ENCODE measurements at places on chromosomes 12 and 14. TPM values are rescaled to one million over a fixed set of nuclear protein-coding genes. Genes with fewer than 3 reads are reported as not detected.

GRCh38 chr12:129550353-129550752 lies 353.5 kb downstream of the TMEM132D start:
- no peak for DNase-seq

GRCh38 chr12:13039328-13039956 lies 4.7 kb upstream of the FAM234B start:
- no peak for DNase-seq

- no peak for DNase-seq
Measured at GRCh38 chr12:91852634-91853033, 293.0 kb downstream of the BTG1 start.

DNA sequence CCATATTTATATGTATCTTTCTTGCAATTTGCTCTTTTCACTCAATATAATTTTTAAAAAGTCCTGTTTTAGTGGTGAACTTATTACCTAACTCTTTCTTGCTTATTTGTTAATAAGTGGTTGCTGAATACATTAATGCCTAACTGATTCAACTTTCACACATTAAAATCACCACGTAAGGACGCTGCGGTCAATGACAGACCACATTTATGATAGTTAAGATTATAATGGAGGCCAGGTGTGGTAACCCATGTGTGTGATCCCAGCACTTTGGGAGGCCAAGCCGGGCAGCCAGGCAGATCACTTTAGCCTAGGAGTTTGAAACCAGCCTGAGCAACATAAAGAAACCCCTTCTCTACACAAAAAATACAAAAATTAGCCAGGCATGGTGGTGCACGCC lies 37.0 kb downstream of the WDR89 start:
- no peak for DNase-seq

DNA sequence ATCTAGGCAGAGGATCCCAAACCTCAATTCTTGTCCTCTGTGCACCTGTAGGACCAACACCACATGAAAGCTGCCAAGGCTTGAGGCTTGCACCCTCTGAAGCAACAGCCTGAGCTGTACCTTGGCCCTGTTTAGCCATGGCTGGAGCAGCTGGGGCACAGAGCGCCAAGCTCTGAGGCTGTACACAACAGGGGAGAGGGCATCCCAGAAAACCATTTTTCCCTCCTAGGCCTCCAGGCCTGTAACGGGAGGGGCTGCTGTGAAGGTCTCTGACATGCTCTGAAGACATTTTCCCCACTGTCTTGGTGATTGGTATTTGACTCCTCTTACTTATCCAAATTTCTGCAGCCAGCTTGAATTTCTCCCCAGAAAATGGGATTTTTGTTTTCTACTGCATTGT lies 22.4 kb upstream of the PTPRO start:
- no peak for DNase-seq

CMA1 gene
- total RNA-seq: 0.39 TPM

VWF gene
- total RNA-seq: 0.07 TPM

TSPAN19 gene
- total RNA-seq: not detected
